ENCODE measurements at places on chromosomes 12 and 14. TPM values are rescaled to one million over a fixed set of nuclear protein-coding genes. Genes with fewer than 3 reads are reported as not detected.

DPPA3 gene
- not detected for total RNA-seq

RND1 gene
- total RNA-seq: 8.5 TPM

CLBA1 gene
- total RNA-seq: 10.9 TPM

CLEC2D gene
- 11.1 TPM for total RNA-seq

FLVCR2 gene
- total RNA-seq: 14.0 TPM

KLRC1 gene
- not detected for total RNA-seq

MANSC4 gene
- total RNA-seq: not detected

POLE2 gene
- 20.1 TPM for total RNA-seq

CLMN gene
- 18.8 TPM for total RNA-seq

DENR gene
- 44.2 TPM for total RNA-seq

OTOGL gene
- total RNA-seq: 0.59 TPM

MYH7 gene
- 1.2 TPM for total RNA-seq

C14orf119 gene
- 57.2 TPM for total RNA-seq

ANKRD33 gene
- total RNA-seq: not detected

SIRT4 gene
- total RNA-seq: 4.7 TPM

TMPRSS12 gene
- total RNA-seq: not detected

EIF5 gene
- total RNA-seq: 150 TPM

PLEK2 gene
- 1.6 TPM for total RNA-seq

LRRC9 gene
- 8.2 TPM for total RNA-seq

EPYC gene
- total RNA-seq: not detected
